ENCODE measurements at places on chromosomes 16 and 17.

GRCh38 chr17:39131616-39132015 is 19.8 kb downstream of the PLXDC1 start:
- DNase-seq, result no peak

- no peak for DNase-seq
These were observed 223.9 kb downstream of the TANC2 start for GRCh38 chr17:63189930-63190329.

- DNase-seq, result no peak
These were observed 8.8 kb downstream of the MSLN start for GRCh38 chr16:769184-769784.

DNA sequence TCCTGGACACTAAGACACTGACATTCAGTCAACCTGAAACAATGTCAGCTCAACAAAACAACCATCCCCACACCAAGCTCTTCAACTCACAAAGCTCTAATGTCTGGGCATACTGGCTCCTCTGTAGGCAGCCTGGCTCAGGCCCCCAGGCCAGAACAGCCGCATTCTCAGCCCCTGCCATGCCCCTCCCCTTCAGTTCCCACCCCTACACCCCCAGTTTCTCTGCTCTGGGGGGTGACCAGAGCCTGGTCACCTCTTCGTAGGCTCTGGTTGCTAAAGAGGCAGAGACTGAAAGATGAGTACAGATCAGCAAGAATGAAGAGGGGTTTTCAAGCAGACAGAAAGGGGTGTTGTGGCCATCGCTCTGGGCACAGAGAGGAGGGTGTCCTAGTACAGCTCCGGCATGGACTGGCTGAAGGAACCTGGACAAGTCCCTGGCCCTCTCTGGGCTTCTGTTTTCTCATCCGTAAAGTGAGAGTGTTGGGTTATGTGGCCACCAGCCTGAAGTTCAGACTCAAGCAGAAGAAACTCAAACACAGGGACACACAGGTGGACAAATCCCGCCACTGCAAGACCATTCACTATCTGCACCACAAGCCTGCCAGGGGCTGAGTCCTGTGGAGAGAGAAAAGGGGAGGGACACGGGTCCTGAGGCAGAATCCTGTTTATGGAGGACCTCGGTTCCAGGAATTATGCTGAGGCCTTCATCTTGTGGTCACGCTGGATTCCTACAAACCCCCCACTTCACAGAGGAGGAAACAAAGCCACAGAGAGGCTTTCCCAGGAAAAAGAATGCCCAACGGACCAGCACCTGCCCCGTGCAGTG is 987 bp upstream of the SLC4A1 start:
- no peak for DNase-seq

DNA sequence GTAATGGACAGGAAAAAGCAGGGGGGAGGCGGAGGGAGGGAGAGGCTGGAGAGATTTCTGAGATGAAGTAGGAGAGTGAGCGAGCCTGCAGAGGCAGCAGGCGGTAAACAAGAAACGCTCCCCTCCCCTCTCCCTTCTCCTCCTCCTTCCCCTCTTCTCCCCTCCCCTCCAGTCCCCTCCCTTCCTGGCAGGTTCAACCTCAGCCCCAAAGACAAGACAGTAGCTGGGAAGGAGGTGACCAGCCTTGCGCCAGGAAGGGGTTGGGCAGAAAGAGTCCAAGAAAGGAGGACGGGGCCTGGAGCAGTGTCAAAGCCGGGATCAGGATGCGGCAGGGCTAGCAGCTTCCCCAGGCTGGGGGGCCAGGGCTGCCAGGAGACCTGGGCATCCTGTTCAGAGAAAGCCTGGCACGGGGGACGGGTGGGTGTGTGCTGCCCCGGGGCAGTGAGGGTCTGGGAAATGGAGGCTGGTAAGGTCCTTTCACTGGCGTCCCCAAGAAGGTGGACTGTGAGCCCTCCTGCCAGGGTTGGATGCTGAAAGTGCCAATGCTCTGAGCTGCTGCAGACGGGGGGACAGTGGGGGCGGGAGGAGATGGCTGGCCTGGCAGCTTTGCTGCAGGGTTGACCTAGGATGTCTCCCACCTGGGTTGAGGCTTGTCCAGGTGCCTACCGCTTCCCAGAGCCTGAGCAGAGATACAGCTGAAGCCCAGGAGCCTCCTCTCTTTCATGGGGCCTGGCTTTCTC is 261.6 kb upstream of the TNRC6C start:
- no peak for DNase-seq

GRCh38 chr17:27596096-27596495 is 34.9 kb upstream of the LGALS9 start:
- no peak for DNase-seq

- DNase-seq, result no peak
These were observed 46.0 kb downstream of the SLC7A5 start for GRCh38 chr16:87823181-87823929.

DNA sequence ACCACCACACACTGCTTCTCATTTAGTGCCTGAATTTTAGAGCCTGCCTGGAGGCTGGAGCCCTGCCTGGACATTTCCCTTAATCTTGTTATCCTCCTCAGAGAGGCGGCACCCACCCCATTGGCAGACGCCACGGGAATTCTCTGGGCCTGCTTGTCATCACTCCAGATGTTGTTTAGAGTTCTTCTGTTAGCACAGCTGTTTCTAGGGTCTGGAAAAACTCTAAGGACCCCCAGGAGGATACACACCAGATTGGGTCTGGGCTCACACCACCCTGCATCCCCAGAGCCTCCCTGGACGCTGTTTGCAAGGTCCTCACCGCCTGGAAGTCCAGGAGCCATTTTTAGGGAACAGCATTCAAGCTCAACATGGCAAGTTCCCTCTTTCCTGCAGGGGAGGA is 565 bp upstream of the XAF1 start:
- DNase-seq, result no peak

GRCh38 chr16:47053895-47054294 is 80.4 kb upstream of the DNAJA2 start:
- DNase-seq, result no peak

DNA sequence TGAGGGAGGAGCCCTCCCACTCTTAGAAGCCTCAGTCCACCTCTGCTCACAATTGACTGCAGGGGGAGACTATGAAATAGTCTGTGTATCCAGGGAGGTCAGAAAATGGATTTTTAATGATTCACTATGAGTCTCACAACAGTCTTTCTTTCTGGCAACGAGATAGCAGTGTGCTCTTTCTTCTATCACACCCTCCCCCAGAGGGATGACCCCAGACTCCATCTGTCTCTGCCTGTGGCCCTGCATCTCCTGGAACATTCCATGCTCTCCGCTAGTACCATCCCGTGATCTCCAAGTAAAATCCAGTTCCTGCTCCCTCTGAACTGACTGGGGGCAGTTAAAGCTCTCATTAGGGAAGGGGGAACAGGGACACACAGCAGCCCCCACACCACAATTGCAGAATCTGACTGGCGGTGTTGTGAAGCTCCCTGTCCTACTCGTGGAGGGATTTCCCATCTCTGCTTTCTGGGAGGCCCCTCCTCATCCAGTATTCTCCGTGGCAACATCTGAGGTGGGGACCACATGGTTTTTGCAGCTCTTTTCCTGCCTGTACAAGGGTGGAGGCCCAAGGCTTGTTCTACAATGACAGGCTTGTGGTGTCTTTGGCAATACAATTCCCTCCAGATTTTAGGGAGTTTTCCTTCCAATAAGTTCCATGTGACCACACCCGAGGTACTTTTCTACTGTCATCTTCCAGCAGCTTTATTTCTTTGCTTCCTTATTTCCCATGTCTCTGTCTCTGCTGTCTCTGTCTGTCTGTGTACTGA is 19.4 kb downstream of the NATD1 start:
- DNase-seq, result no peak

GRCh38 chr17:83131401-83132011 is 52.1 kb downstream of the METRNL start:
- DNase-seq, result no peak

DNA sequence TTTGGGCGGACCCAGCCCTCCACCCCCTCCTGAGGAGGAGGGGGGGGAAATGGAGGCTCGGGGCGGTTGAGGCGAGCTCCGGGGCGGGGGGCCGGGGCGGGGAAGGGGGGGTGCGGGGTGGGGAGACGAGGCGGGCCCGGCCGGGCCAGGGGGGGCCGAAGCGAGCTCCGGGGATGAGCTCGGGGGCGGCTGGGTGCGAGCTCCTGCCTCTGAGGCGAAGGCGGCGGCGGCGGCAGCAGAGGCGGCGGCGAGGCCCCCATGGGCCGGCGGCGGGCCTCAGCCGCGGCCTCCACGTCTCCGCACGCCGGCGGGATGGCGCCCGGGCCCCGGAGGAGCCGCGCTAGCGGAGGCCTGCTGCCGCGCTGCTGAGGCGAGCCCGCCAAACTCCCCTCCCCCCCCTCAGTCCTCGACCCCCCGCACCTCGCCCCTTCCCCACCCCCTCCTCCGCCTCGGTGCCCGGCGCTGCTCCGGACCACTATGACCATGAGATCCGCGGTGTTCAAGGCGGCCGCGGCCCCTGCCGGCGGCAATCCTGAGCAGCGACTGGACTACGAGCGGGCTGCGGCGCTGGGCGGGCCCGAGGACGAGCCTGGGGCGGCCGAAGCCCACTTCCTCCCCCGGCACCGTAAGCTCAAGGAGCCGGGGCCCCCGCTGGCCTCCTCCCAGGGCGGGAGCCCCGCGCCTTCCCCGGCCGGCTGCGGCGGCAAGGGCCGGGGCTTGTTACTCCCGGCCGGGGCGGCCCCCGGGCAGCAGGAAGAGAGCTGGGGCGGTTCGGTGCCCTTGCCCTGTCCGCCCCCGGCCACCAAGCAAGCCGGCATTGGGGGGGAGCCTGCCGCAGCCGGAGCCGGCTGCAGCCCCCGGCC is 596 bp downstream of the MSL1 start:
- no peak for DNase-seq

DNA sequence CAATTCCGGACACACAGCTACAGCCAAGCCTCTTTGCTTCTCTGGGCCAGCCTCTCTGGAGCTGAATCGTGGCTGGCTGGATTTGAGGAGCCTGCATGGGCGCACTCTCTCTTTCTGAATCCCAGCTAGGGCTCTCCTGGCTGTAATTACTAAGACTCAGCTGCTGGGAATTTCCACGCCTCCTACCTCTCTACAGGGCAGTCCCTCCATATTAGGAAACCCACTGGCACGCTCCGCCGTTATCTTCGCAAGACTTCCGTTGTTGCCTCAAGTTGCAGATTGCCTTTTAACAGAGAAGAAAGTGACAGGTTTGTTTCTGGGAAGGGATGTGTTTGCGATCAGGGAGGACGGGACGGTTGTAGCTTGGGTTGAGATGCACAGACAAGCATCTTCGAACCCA is 188.4 kb upstream of the NLRP1 start:
- DNase-seq, result no peak

DNA sequence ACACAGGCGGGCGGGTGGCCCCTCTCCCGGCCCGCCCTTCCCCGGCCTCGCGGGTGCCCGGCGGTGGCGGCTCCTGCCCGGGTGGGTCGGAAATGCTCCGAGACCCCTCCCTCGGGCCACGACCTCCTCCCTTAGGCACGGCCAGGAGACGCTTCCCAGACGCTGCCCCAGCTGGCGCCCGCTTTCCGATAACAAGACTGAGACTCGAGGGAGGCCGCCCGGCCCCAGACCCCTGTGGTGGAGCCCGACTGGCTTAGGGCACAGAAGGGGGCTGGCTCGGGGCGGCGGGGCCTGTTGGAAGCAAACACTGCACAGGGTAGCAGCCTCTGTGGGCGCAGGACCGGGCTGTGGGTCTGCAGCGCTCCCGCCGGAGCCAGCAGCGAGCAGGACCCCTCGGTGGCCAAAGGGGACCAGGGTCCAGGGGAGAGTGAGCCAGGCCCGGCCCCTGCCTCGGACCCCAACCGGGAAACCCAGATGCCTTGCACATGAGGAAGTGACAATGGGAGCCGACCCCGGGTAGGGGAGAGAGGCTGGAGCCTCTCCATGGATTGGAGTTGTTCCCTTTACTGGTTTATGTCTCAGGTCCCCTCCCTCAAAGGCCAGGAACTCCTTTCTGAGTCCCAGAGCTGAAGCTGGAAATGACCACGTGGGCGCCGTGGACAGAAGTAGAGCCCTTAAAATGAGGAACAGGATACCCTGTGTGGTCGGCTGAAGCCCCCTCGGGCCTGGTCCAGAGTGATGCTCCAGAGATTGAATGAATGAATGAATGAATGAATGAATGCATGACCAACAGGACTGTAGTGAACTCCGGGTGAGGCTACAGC is 19.8 kb upstream of the ADCY7 start:
- DNase-seq, result no peak

DNA sequence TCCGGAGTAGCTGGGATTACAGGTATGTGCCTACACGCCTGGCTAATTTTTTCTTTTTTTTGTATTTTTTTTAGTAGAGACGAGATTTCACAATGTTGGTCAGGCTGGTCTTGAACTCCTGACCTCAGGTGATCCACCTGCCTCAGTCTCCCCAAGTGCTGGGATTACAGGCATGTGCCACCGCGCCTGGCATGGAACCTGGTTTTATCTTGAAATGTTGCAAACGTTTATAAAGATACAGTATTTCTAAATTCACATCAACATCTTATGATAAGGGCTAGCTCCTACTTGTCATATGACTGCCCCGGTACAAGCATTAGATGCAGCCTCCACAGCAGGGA is 1.5 kb upstream of the IST1 start:
- DNase-seq, result no peak

GRCh38 chr16:8859913-8860881 is 8.6 kb downstream of the CARHSP1 start:
- no peak for DNase-seq

GRCh38 chr17:78391051-78391431 is 12.6 kb downstream of the PGS1 start:
- no peak for DNase-seq

DNA sequence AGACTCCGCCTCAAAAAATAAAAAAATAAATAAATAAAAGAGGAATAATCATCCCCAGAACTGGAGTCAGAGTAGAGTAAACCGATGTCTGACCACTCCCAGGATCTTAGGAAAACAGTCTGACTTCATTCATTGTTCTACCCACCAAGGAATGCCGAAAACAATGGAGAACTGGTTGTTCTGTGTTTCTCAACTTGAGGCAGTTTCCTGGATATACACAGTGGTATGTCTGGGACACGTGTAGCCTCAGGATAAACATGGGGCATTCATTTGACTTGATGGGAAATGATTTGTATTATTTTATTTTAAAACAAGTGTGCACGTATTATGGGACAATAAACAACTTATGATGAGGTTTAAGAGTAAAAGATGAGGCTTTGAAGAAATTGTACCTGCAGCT is 32.8 kb upstream of the PAFAH1B1 start:
- no peak for DNase-seq

DNA sequence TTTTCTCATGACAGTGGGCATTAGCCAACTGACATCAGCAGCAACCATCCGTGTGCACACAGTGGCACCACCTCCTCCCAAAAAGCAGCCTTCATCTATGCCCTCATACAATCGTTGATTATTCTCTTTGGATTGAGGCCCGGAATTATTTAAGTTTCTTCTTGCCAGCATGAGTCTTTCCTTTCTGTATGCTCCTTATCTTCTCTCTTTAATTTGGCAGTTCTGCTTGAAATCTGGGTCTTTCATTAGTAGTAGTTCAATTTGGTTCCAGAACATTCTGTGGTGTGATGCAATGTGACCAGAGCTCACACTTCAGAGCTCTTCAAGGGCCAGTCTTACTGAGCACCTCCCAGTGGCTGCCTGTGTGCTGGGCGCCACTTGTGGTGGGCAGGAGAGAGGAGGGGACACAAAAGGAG is 52.2 kb upstream of the STH start:
- no peak for DNase-seq

Measured in right renal pelvis (tissue), 4 donors.